ENCODE measurements at places on chromosomes 6 and 20. TPM values are rescaled to one million over a fixed set of nuclear protein-coding genes. Genes with fewer than 3 reads are reported as not detected.

Gene ADGRF5
- total RNA-seq = not detected

Gene SMIM8
- total RNA-seq = 3.7 TPM

Gene GRM1
- 0.04 TPM for total RNA-seq

Gene HNF4A
- total RNA-seq = 15.4 TPM

Gene OTOR
- not detected for total RNA-seq

Gene CTAGE9
- total RNA-seq = not detected

Gene WFDC12
- not detected for total RNA-seq

Gene GSTA2
- total RNA-seq = 0.06 TPM

Gene TSBP1
- not detected for total RNA-seq

Gene MUCL3
- not detected for total RNA-seq

Gene GGTLC1
- not detected for total RNA-seq

Gene SYNGAP1
- 4.2 TPM for total RNA-seq
